SHP77 (cell line): ENCODE measurements at places on chromosomes 7 and 10.
A peak's percentile ranks its signal among the peaks of the same experiment; 100 is the strongest.

DNA sequence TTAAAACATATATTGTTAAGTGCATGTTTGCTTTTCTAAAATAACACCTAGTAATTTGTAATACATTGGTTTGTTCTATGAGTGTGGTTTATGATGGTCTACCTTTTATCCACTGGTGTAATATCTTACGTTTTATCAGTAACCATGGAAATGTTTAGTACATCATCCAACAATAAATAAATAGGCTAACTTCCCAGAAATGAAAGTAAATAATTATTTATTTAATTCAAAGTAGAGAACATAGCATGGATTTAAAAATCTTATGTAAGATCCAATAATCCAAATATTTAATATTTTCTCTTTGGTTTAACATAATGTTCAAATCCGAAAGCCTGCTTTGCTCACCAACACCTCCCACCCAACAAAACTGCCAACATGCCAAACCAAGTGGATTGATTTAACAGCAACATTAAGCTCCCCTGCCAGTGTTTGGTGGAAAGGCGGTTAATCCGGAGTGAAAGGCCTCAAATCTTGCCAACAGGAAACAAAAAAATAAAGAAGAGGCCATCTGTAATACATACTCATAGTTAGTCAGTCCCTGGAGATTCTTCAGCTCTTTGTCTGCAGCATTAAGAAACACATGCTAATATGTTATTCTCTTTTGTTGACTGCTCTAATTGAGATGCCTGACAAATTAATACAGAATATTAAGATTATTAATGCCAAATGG lies 897.8 kb downstream of the CNTNAP2 start:
- DNase-seq = no peak

- peak; percentile 68 for DNase-seq
Measured at GRCh38 chr7:27210441-27211083, 10.7 kb upstream of the HOXA13 start.

GRCh38 chr7:108282427-108282996 lies 152.4 kb upstream of the LAMB4 start:
- DNase-seq = no peak

GRCh38 chr7:27177795-27178320 lies 3.7 kb upstream of the HOXA10 start:
- no peak for DNase-seq

DNA sequence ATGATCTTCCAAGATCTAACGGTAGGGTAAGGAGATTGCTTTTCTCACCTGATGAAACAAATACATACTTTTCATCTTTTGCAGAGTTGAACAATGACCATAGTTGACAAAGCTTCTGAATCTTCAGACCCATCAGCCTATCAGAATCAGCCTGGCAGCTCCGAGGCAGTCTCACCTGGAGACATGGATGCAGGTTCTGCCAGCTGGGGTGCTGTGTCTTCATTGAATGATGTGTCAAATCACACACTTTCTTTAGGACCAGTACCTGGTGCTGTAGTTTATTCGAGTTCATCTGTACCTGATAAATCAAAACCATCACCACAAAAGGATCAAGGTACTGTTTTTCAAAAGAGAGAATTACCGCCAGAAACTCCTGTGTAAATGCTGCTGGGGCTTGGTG lies 79.9 kb downstream of the ANKRD61 start:
- DNase-seq = no peak

DNA sequence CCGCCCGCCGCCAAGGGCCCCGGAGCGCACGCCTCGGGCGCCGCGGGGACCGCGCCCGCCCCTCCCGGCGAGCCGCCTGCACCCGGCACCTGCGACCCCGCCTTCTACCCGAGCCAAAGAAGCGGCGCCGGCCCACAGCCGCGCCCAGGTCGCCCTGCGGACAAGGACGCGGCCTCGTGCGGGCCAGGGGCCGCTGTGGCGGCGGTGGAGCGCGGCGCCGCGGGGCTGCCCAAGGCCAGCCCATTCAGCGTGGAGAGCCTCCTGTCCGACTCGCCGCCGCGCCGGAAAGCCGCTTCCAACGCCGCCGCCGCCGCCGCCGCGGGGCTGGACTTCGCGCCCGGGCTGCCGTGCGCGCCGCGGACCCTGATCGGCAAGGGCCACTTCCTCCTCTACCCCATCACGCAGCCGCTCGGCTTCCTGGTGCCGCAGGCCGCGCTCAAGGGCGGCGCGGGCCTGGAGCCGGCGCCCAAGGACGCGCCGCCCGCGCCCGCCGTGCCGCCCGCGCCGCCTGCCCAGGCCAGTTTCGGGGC lies 3.5 kb downstream of the UNCX start:
- DNase-seq = no peak

DNA sequence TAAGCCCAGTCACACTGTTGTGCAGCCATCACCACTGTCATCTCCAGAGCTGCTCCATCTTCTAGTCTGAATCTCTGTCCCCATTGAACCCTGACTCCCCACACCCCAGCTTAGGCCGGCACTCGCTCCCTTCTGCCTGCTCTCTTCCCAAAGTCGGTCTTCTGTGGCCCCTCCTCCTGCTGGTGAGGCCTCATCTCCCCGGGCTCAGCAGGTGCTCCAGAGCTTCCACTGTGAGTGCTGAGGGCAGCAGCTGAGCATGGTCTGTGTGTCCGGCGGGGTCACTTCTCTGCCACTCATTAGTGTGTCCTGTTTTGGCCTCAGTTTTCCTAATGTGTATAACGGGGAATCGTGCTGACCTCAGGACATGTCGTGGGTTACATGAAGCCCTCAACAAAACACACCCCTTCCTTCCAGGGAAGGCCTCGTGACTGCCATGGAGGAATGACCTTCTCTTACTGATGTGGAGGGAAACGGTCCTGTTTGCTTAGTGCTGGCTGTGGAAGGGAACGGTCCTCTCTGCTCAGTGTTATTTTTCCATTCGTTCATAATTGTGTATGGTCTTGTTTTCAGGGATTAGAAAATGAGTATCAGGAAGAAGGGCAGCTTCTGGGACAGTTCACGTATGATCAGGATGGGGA lies 4.3 kb upstream of the GET4 start:
- DNase-seq = no peak

DNA sequence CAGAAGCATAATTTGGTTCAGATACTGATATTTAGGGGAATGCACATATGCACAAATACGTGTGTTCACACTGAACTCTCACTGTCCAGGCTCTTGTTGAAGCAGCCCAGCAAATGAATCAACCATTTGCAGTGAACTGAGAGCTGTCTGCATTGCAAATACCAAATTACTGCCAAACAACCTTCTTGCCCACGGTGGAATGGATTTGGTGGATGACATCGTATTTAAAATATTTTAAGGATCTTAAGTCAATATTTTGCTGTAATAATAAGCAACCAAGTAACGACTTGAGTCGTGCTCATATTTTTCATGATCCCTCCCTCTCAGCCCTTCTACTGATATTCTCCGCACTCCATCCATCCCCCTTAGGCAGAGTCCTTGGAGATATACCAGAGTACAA lies 107.9 kb upstream of the FEZF1 start:
- DNase-seq = no peak

- DNase-seq = no peak
Measured at GRCh38 chr10:59138052-59138451, 38.4 kb upstream of the PHYHIPL start.
